ENCODE measurements at places on chromosomes 6 and 20.

DNA sequence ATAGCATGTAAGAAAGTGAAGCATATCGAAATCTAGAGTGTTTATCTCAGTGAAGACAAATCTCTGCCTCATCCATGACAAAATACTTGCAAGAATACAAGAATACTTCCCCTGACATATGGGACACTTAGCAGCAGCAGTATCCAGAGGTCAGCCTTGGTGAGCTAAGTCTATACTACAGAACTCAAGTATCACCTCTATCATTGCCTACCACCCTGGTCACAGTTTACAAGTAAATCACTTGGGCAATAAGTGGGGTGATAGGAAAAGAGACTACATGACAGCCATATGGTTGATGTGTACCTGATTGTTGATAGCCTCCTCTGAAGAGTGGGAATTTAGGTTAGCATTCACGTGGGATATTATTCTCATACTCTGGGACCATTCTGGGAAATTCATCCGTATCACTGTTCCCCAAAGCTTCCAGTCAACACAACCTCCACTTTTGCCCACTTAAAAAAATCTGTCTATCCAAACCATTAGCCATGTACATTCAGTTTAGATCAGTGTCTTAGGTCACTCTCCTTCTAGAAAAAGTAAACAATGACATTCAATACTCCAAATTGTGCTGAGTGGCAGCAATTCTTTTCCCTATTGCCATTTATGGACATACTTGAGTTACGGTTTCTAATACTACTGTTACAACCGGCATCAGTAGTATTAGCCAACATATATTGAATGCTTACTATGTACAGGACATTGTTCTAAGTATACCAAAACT is 118.2 kb upstream of the PRSS16 start:
- DNase-seq: no peak

DNA sequence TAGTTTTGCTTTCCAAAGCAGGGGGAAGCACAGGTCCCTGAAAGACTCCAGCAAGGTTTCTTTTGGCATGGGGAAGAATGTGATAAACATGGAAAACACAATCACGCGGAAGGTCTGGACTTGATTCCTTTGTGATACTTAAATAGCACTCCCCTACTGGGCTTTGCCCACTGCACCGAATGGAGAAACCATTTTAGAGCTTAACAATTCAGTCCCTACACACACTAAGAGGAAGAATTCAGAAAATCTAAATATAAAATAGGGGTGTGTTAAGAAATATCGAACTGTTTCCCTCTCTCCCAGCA is 71.4 kb upstream of the NHSL1 start:
- DNase-seq: no peak

DNA sequence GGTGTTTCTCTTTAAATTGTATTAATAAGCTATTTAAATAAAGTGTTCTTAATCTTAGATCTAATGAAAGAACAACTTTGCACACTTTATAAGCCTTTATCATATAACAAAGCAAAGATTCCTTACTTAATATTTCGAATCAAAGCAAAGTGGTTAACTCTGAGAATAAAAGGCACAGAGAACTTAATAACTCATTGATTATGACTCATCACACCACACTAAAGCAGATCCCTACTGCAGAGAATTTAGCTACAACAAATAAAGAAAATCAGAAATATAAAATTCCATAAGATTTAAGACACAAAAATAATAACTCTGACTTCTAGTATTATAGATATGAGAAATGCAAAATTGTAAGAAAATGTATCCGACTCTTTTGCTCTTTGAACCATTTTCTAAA is 135.6 kb upstream of the RUNX2 start:
- DNase-seq: no peak

- no peak for DNase-seq
Measured at GRCh38 chr6:36955671-36956445, 1.3 kb downstream of the PI16 start.

DNA sequence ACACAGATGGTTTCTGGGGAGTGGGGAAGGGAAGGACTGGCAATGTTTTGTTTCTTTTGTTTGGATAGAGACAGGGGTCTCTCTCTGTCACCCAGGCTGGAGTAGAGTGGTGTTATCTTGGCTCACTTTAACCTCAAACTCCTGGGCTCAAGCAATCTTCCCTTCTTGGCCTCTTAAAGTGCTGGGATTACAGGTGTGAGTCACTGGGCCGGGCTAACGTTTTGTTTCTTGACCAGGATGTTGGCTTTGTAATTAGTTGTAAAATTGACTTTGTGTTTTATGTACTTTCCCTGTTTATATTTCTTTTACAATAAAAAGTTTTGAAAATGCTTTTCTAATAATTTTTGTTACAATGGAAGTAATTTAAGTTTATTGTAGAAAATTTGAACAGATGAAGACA is 10.9 kb downstream of the SPATS1 start:
- DNase-seq: no peak

- no peak for DNase-seq
Measured at GRCh38 chr6:75603106-75603420, 1.4 kb downstream of the SENP6 start.

DNA sequence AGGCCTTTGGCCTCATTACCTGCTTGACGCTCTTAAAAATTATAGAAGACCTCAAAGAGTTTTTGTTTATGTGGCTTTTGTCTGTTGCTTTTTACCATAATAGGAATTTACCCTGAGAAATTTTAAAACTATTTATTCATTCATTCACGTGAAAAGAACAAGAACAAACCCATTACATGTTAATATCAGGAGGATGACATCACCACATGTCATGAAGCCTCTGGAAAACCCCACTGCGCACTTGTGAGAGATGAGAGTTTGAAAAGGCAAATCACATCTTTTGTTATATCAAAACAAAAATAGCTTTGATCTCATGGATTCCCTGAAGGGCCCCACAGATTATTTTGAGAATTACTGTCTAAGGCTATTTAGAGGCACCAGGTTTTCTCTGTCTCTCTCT is 61.3 kb upstream of the EYA2 start:
- no peak for DNase-seq

DNA sequence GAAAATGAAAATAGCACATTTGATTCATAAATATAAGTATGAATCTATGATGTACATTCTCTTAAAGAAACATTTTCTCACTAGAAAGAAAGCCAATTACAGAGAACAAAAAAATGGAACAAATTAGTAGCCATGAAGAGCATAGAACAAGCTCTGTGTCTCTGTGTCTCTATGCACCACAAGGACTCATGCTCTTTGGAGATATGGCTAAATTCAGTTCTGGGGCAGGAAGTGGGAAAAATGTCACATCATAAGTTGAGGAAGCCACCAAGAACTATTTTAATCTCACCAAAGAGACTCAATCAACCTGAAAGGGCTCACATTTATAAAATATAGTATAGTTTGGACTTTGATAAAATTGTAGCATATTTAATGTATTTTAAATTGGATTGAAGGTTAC is 1259.8 kb upstream of the GJE1 start:
- DNase-seq: no peak

- peak; percentile 61 for DNase-seq
Measured at GRCh38 chr6:152642578-152643375, 5.6 kb upstream of the SYNE1 start.

- no peak for DNase-seq
Measured at GRCh38 chr6:101818051-101818450, 424.5 kb downstream of the GRIK2 start.

DNA sequence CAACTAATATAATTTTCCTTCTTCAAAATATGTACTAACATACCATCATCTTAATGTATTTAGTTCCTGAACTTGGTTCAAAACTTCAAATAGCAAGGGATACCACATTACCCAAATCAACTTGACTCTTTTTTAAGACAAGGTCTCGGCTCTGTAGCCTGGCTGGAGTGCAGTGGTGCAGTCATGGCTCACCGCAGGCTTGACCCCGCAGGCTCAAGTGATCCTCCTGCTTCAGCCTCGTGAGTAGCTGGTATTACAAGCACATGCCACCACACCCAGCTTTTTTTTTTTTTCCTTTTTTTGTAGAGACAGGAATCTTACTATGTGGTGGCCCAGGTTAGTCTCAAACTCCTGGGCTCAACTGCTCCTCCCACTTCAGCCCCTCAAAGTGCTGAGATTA is 55.9 kb upstream of the LYRM2 start:
- no peak for DNase-seq

DNA sequence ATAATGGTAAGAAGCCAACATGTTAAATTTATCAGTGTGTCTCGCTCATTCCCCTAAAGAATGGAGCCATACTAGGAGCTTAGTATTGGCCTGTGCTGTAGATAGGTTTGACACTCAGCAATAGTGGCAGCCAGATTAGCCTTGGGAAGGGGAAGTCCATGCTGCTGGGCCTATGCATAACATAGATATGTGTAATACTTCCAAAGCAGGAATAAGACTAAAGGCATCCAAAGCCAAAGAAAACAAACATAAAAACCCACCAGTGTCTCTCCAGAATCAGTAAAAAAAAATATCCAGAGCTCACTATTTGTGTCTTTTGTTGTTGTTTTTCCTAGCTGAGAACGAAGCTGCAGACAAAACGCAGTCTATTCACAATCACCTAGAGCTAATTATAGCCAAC is 104.2 kb upstream of the STXBP5 start:
- DNase-seq: no peak

DNA sequence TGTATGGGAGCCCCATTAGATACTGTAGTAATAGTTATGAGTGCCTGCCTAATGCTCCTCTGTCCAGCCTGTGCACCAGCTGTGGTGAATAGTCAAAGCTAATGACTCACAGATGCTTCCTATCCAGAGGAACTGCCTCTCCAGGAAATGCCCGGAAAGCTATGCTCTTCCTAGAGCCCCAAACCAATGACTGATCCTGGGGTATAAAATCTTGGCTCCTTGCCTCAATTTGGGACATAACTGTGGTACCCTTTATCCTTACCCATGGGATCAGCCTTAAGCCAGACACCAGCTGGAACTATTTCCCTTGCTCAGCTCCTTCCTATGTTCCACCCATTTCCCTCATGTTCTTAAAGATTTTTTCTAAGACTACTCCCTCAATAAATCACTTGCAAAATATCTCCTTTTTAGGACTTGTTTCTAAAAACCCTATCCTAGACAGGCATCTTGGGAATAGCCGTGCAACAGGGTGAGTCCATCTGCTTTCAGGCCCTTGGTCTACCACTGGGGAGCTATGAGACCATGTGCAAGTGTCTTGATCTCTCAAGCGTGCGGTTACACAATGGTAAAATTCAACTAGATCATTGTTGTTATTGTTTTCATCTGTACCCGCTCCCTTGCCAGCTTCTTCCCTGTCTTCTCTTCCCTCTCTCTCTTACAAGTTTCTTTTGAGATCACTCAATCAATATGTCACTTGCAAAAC is 283.7 kb downstream of the BTBD3 start:
- DNase-seq: no peak

DNA sequence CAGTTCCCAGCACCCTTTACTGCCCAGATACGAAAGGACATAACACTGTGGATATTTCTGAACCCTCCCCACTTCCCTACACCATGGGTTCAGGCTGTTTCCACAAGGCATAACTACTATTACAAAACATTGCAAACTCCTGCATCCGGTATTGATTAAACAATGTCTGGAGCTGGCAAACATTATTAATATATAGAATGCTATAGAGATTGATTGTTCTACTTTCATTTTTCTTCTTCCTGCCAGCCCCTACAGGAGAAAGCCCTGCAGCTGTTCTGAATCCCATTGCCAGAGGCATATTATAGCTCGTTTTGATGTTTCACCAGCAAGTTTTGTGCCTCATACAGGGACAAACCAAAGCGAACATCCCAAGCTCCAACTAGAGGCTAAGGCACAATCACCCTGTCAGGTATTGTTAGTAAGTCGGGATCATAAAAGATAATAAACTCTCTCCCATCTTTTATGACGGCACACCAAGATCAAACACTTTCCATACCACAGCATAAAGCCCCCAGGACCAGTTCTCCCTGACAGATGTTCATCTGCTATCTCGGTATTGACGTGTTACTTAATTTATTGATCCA is 331.1 kb upstream of the NT5E start:
- no peak for DNase-seq

GRCh38 chr6:90953405-90954161 is 366.7 kb upstream of the MAP3K7 start:
- no peak for DNase-seq

- no peak for DNase-seq
Measured at GRCh38 chr6:23977706-23978105, 148.3 kb upstream of the NRSN1 start.

DNA sequence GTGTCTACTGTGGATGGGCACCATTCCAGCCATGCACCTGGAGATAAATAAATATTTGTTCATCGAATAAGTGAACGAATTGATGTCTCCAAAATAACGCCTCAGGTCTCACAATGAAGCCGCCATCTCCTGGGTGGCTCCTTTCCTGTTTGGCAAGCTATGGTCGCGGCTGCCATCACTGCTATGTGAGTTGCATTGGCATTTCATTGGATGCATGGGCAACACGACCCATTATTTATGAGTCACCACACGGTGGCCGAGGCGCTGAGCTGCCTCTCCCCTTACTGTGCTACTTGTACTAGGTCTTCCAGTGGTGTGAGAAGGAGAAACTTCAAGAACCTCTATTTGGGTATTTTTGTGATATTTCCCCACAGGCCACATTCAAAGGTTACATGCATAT is 21.3 kb upstream of the PDE10A start:
- DNase-seq: no peak

DNA sequence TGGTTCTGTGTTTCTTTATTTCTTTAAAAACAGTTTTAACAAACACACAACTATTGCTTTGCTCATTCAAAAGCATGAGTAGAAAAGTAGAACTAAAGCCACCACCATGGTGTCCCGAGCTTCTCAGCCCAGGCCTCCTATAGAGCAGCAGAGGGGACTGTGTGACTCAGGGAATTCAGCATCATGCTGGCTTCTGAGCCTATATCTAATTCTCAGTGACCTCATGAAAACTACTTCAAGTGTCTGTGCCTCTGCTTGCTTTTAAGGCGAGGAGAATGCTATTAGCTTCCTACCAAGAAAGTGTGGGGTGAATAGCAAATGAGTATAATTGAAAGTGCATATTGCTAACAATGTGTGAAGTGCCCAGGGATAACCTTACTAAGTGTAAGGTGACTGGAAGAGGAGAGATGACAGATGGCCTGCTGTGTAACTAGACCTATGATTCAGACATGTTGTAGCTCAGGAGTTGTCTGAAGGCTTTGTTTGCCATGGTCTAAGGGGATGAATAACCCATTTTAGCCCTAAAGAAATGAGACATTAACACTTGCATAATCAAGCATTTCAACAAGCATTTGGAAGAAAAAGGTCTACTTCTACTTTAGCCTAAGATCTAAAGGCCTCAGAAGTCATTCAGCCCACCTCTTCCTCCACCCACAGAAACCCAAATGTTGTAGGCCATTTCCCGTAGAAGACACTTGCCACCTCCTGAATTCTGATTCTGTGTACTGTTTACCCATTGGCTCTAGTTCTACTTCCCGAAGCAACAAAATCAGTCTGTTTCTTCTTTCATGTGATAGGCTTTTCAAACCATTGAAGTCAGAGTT is 121.5 kb upstream of the ARG1 start:
- no peak for DNase-seq
